ENCODE measurements at places on chromosomes 4 and X. TPM values are rescaled to one million over a fixed set of nuclear protein-coding genes. Genes with fewer than 3 reads are reported as not detected.

CCSER1 gene
- total RNA-seq = 13.2 TPM

MSANTD1 gene
- total RNA-seq = 0.44 TPM

FHIP1A gene
- total RNA-seq = 21.4 TPM

ARFIP1 gene
- 13.2 TPM for total RNA-seq

FHDC1 gene
- 0.38 TPM for total RNA-seq

SPANXD gene
- not detected for total RNA-seq
